ENCODE measurements at places on chromosomes 2 and 18.

DNA sequence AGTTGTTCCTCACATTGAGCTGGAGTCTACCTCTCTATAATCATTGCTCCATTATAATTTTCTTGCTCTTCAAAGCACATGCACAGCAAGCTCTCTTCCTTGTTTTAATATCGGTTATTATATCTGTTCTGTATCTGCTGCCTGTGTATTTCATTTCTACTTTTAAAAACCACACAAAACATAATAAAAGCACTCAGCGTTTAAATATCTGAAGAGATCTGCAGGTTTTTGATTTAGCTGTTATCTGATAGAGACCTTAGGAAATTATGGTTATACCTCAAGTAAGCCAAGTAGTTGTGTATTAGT, 49.0 kb downstream of the SERPINB7 start:
- DNase-seq, result no peak

- DNase-seq, result no peak
Observed at GRCh38 chr2:85119900-85120299, 13.3 kb upstream of the TCF7L1 start.

DNA sequence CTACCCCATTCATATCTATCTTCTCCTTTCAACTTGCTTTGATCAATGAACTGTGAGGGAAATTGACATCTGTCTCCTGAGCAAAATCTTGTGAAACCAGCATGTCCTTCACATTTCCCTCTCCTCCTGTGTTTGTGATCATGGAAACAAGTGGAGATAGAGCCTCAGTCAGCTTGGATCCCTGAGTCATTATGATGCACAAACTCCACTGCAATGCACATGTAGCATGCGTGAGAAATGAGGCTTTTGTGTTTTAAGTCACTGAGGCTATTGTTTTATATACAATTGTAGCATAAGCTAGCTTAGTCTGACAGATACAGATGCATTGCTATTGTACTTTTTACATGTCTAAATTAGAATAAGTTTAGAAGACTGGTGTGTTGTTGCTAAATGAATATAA, 85.2 kb upstream of the HNMT start:
- no peak for DNase-seq

DNA sequence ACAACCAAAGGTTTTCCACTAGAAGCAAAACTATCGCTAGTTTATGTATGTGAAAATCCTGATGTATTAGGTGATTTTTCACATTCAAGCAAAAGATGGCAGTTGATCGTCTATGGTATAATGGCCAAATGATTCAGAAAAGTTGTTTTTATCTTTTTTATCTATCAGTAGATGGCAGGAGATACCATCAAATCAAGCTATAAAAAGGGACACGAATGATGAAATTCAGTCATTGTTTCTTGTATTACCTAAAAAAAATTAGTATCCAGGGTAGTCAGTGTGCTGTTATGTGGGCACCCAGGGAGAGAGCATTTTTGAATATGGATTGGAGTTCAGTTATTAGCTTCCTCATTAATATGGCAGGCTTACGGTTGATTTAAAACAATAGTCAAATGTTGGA, 22.9 kb upstream of the CAVIN2 start:
- DNase-seq, result no peak

- no peak for DNase-seq
Observed at GRCh38 chr2:110905217-110905616, 172.8 kb downstream of the ACOXL start.

- DNase-seq, result no peak
Observed at GRCh38 chr2:113182471-113183260, 8.9 kb downstream of the PSD4 start.

GRCh38 chr2:202716953-202717597, 82.3 kb downstream of the FAM117B start:
- no peak for DNase-seq

Measured in activated T-helper 9 cell treated with anti-CD3 and anti-CD28 coated beads, Interleukin-2, amount 50 U/mL, for 16 hours (primary cell).